ENCODE measurements at places on chromosomes 2 and 18.

GRCh38 chr18:72530622-72531021 lies 13.5 kb downstream of the CBLN2 start:
- no peak for DNase-seq

DNA sequence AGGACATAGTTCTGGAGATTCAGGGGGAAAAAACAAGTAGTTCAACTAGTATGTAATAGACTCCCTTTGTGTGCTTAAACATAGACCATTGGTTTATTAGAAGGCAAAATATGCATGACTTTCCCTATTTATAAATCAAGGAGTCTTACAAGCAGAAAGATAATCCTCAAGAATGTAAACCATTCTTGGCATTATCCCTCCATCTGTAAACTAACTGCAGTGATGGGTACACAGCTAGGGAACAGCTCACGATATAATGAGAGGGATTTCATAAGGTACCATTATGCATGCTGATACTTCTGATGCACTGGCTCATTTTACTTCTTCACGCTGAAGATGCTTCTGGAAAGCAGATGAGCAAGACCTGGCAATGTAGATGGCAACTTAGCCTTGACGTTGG lies 878 bp downstream of the FBXO15 start:
- no peak for DNase-seq

GRCh38 chr2:112607680-112608438 lies 23.4 kb downstream of the CHCHD5 start:
- no peak for DNase-seq

DNA sequence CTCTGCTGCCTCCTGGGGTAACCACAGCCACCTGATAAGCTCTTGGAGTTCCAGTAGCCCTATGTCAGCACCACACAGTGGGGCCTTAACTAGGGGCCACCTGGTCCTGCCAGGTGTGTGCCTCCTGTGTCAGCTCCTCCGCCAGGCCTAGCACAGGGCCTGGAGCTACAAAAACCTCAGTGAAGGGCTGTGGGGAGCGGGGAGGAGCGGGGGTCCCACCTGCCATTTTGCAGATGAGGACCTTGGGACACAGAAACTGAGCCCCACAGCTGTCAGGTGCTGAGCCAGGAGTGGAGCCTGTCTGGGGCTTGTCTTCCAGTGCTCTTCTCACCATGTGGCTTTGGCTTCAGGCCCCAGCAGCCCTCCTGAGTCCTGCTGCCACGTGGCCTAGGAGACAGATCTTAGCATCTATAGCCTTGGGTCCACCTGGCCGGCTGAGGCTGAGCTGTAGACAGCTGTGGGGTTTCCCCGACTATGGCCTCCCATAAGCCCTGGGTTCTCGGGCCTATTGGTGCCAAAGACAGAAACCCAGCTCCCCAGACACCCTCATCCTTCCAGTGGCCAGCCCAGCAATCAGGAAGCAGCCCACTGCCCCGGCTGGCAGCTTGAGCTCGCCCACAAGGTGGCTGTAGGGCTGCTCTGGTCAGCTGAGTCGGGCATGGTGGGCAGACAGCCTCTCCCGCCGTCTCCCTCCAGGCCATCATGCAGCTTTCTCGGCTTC lies 104.5 kb upstream of the MCFD2 start:
- DNase-seq = no peak

DNA sequence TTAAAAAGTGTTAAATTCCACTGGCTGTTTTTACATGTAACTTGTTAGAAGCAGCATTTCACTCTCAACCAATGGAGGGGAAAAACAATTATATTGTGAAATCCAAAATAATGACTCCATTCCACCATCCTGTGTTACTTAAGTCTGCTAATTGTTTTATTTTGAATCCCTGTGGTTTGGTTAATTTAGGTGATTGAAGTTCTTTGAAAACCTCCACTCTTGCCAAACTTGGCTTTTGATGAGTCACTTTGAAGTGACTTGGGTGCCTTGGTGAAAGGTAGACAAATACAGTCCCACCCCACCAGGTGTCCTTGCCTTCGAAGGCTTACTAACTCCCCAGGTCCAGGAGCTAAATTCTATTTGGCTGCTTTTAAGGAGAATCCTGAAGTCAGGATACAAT lies 1303.8 kb upstream of the NRXN1 start:
- DNase-seq = no peak

DNA sequence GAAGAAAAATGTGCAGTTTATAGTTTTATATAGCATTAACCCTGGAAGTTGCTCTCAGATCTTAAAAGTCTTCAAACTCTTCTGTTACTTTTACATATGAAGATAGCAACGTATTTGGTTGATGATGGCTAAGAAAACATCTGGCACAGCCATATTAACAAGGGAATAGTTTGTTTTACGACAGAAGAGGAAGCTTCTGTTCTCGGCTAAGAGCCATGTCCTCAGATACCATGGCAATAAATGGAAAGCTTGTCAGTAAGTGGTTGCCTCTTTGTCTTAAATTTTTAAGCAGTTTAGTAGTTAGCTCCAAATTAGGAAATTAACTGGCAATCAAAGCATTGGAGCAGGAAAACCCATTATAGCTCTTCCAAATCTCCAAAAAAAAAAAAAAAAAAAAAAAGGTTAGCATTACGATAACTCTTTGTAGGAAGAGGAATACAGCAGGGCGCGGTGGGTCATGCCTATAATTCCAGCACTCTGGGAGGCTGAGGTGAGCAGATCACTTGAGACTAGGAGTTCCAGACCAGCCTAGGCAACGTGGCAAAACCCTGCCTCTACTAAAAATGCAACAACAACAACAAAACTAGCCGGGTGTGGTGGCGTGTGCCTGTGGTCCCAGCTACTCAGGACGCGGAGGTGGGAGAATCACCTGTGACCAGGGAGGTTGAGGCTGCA lies 4.5 kb upstream of the STON1 start:
- DNase-seq = no peak

DNA sequence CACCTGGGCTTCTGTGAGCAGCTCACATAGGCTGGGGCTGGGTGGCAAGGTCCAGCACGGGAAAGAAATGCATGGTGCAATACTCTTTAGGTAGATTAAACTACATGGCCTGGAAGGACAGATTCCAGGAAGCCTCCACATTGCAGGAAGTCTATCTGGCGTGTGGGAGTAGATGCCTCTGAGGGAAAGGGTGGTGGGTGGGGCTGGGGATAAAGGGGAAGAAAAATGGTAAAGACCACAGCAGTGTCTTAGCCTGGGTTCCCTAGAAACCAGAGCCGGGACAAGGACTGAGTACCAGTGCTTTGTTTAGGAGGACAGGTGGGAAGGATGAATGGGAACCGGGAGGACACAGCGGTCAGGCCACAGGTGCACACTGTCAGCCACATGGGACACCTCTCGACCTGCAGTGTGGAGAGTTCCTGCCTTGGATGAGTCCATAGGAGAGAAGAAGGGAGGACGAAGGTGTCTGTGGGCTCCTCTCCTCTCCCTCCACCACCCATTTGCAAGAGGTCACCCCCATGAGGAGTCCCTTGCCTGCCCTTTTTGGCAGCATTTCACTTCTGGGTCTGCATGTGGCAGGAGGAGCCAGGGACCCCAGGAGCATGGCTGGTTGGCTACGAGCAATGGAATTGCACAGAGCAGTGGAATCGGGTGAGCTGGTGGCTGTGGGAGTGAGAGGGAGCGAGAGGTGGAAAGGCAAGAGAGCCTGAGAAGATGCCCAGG lies 91.5 kb upstream of the HS6ST1 start:
- no peak for DNase-seq

DNA sequence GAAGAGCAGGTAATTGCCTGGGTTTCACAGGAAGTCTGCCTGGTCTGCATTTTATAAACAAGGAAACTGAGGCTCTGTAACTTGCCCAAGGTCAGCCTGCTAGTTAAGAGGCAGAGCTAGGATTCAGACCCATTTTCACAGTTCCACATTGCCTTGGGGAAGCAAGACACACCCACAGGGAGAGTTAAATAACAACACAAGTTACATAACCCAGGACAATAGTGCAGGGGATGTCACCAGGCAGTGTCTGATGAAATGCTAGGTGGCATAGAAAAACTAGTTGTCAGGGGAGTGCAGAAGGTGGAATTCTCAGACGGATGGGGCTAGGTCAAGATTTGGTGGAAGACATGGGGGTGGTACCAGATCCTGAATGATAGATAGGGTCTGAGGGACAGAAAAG lies 69.7 kb downstream of the PRKCE start:
- DNase-seq = no peak

GRCh38 chr2:16053437-16054257 lies 113.3 kb downstream of the MYCN start:
- DNase-seq = no peak

DNA sequence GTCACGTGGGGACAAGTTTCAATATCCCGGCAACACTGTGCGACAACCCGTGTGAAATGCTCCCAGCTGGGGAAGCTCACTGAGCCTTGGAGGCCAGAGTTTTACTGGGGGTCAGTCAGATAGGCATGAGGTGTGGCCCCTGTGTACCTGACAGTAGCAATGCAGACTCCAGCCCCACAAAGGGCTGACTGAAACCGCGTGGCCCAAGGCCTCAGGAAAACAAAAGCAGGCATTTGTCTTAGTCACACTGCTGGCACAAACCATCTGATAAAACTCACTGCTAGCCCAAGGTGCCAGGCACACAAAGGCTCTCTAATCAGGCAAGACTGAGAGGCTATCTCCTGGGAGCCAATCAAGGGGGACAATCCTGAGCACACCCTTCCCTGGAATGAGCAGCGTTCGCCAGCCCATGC lies 786.6 kb upstream of the RAB6C start:
- no peak for DNase-seq
